ENCODE measurements at places on chromosomes 12 and 14.

DNA sequence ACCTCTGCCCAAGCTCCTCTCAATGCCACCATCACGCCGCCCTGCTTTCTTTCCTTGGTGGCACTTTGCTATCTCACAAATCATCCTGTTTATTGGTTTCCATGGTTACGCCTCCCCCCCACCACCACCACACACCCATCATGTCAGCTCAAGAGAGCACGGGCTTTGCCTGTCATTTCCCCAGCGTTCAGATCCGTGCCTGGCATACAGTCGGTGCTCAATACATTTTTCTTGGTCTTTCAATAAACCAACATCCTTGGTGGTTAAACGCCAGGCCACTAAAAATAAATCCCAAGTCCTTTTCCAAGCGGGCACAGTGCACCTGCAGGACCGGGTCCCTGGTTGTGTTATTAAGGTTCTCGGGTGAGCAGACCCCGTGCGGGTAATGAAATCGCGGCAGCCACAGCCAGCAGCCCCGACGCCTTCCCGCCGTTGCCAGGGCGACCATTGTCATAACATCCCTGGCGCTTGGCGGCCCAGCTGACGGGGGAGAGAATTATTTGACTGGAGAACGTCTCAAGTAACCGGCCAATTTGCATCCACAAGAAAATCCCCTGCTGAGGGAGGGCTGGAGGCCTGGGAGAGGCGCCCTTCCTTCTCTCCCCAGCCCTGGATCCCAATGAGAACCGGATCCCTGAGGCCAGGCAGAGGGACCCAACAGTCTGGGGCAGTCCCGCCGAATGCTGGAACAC lies 92.9 kb downstream of the KSR2 start:
- peaks cover 8% of the 10 kb centered on the region for H3K4me1 ChIP-seq
- H3K36me3 ChIP-seq: no peaks in the 10 kb centered on the region
- peak; percentile 23 for DNase-seq
- no peak overlapping the region for H3K4me3 ChIP-seq
- no peak overlapping the region for H3K27ac ChIP-seq

DNA sequence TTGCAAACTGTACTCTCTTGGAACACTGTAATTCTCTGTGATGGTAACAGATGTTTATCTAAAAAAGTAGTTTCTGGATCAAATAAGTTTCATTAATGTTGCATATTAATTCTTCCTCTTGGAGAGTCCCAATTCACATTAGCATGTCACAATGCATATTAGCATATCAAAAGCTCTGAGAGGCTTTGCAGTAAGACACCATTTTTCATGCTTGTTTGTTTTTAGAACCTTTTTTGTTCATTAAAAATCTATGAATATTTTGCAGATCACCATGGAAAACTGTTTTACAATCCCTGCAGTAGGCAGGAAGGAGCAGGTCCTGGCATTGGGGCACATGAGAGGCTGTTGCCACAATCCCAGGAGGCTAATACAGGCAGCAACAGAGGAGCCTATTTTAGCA lies 180.7 kb downstream of the KCNH5 start:
- DNase-seq: no peak
- no peaks in the 10 kb centered on the region for H3K27me3 ChIP-seq
- no peak overlapping the region for H3K27ac ChIP-seq
- no peaks in the 10 kb centered on the region for H3K36me3 ChIP-seq

GRCh38 chr12:104416585-104416984 lies 40.2 kb upstream of the CHST11 start:
- H3K27ac ChIP-seq: no peak overlapping the region
- no peak overlapping the region for H3K4me3 ChIP-seq
- H3K4me1 ChIP-seq: peaks cover 7% of the 10 kb centered on the region
- no peak for DNase-seq
- peaks cover 3% of the 10 kb centered on the region for H3K27me3 ChIP-seq

DNA sequence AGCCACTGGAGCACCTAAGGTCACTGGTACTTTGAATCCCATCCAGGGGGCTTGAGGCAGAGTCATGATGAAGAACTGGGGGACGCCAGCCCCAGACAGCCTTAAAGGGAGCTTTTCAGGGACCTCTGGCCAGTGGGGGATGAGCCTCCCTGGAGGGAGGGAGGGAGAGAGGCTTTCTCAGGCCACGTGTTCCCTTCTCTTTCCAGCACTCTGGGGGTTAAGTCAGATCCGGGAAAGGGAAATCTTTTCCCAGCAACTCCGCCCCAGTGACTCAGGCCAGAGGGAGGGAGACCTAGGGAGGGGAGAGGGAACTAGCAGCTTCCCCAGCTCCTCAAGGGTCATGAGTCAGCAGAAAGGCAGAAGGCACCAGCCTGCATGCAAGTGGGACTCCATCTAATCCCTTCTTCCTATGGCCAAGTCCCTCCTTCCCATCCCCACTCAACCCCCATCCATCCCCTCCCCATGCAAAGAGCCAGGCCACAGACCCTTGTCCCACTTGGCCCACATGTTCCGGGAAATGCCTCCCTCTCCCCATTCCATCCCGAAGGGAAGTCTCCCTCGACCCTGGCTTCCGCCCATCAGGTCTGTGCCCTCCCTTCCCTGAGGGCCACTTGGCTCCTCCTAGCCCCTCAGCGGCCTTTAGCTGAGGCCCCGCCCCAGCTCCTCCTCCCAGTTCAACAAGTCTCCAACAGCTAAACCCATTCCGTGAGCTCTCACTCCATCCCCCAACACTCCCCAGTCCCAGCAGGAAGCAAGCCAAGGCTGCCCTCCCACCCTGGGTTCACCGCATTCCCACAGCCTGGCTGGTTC lies 5.6 kb downstream of the TNFRSF1A start:
- H3K27ac ChIP-seq: no peak overlapping the region
- no peak overlapping the region for H3K4me3 ChIP-seq
- no peaks in the 10 kb centered on the region for H3K4me1 ChIP-seq
- H3K36me3 ChIP-seq: peaks cover 40% of the 10 kb centered on the region
- DNase-seq: peak; percentile 73

GRCh38 chr12:68505970-68506369 lies 104.7 kb upstream of the RAP1B start:
- no peak overlapping the region for H3K27ac ChIP-seq
- H3K27me3 ChIP-seq: no peaks in the 10 kb centered on the region
- DNase-seq: no peak

DNA sequence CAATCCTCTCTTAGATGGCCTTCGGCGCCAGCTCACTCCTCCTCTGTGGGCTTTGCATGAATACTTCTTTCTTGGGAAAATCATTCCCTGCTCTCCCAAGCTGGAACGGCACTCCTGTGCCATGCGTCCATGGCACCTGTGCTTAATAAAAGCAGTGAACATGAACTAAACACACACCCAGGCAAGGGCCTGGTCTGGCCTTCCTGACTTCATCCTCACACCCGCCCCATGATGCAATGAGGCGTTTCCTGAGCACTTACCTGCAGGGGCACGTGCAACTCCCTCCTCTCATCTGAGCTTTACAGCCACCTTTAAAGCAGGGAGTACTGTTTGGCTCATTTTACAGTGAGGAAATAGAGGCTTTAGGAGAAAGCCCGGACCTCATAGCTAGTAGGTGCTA lies 219.8 kb downstream of the SLC41A2 start:
- H3K4me1 ChIP-seq: peaks cover 86% of the 10 kb centered on the region
- no peak for DNase-seq
- H3K36me3 ChIP-seq: peaks cover 19% of the 10 kb centered on the region
- H3K4me3 ChIP-seq: no peak overlapping the region
- H3K27me3 ChIP-seq: no peaks in the 10 kb centered on the region

- DNase-seq: no peak
- no peaks in the 10 kb centered on the region for H3K27me3 ChIP-seq
- H3K36me3 ChIP-seq: no peaks in the 10 kb centered on the region
Observed at GRCh38 chr14:85479306-85479705, 50.6 kb upstream of the FLRT2 start.

GRCh38 chr14:94648801-94649200 lies 36.6 kb downstream of the SERPINA3 start:
- no peaks in the 10 kb centered on the region for H3K4me1 ChIP-seq
- no peak overlapping the region for H3K4me3 ChIP-seq
- H3K36me3 ChIP-seq: no peaks in the 10 kb centered on the region
- H3K27me3 ChIP-seq: no peaks in the 10 kb centered on the region
- no peak for DNase-seq

DNA sequence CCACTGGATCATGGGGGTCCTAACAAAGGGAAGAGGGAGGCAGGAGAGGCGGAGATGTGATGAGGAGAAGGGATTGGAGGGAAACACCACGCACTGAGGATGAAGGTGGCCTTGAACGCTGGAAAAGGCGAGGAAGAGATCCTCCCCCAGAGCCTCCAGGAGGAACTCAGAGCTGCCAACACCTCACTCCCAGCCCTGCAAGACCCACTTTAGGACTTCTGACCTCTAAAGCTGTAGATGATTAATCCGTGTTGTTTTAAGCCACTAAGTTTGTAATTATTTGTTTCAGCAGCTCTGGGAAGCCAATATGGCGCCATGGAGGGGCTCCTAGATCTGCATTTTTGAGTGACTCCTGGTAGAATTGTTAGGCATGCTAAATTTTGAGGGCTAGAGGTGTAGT lies 74.6 kb upstream of the CEP83 start:
- H3K4me1 ChIP-seq: peaks cover 29% of the 10 kb centered on the region
- no peak for DNase-seq
- H3K4me3 ChIP-seq: no peak overlapping the region
- peak overlapping the region; percentile 9 for H3K27ac ChIP-seq

DNA sequence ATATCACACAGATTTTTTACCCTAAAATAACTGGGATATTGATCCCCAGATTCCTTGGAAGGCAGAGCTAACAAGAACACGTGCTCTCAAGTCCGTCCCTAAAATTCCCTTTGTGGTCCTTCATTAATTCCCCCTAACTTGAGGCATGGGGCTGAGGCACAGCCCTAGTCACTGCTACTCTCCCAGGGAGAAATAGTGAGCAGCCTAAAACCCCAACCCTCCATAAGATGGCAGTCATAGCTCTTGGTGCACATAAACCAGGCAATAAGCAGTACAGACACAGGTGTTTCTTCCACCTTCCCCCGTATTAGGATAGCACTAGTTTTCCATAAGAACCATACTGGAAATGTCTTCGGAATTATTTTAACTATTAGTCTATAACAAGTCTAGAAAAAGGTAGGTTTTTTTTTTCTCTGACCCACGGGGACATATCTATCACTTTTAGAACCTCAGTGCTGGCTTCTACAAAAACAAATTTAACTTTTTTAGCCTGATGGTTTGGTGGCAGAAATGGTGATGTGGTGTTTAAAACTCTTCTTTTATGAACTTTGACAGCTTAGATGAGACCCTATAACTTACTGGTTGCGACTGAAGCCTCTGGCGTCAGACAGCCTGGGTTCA lies 3.1 kb upstream of the ARHGEF40 start:
- no peak overlapping the region for H3K4me3 ChIP-seq
- DNase-seq: no peak
- peaks cover 33% of the 10 kb centered on the region for H3K4me1 ChIP-seq
- H3K27ac ChIP-seq: no peak overlapping the region
- H3K27me3 ChIP-seq: peaks cover 77% of the 10 kb centered on the region

DNA sequence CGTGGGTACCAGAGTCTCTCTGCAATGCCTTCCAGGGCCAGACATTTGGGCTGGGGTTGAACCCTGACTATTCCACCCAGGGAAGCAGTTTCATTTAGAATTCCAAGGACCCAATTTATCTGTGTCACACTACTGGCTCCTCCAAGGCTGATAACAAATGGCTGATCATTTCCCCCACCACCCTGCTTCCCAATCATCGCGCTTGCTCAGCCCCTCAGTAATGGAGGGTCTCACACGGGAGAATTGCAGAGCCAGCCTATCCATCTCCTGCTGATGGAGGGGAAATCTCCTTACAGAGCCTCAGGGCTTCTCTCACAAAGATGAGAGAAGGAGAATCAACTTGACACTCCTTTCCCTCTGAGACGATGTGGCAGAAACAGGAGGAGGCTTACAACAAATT lies 78.4 kb upstream of the WSCD2 start:
- H3K4me1 ChIP-seq: peaks cover 6% of the 10 kb centered on the region
- H3K27me3 ChIP-seq: peaks cover 6% of the 10 kb centered on the region
- no peaks in the 10 kb centered on the region for H3K36me3 ChIP-seq
- no peak for DNase-seq
- no peak overlapping the region for H3K27ac ChIP-seq

Measured in activated CD4-positive, alpha-beta memory T cell treated with anti-CD3 and anti-CD28 coated beads, Interleukin-2, amount 10 ng/mL, durations not matched to agents 7 days and 5 days (primary cell).